ENCODE measurements at places on chromosomes 3 and 15. TPM values are rescaled to one million over a fixed set of nuclear protein-coding genes. Genes with fewer than 3 reads are reported as not detected.

HTR3E gene
- total RNA-seq = not detected

DNA sequence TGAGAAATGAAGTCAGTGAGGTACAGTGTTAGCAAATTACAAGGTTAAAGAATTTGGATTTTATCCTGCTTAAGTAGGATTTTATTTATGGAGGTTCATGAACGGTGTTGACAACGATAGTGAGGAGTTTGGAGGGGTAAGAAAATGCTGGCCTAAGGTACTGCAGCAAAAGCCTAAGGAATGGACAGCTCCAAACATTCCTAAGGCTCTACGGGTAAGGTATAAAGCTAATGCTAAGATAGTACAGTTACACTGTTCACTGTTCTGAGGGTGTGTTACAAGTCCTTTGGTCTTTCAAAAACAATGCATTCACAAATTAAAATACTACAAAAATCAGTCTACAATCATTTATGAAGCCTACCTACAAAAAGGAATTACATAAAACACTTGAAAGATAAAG lies 7.3 kb downstream of the MTMR10 start:
- H3K27me3 ChIP-seq = no peaks in the 10 kb centered on the region
- peaks cover 24% of the 10 kb centered on the region for H3K36me3 ChIP-seq
- H3K4me3 ChIP-seq = no peak overlapping the region
- no peak overlapping the region for H3K27ac ChIP-seq

GRCh38 chr3:152383136-152383606 lies 114.4 kb downstream of the MBNL1 start:
- peaks cover 36% of the 10 kb centered on the region for H3K4me1 ChIP-seq
- H3K27me3 ChIP-seq = no peaks in the 10 kb centered on the region
- H3K36me3 ChIP-seq = peaks cover 6% of the 10 kb centered on the region
- DNase-seq = no peak
- peak overlapping the region; percentile 81 for H3K27ac ChIP-seq
- peak overlapping the region; percentile 82 for H3K4me3 ChIP-seq

HIGD2B gene
- 0.26 TPM for total RNA-seq

DNA sequence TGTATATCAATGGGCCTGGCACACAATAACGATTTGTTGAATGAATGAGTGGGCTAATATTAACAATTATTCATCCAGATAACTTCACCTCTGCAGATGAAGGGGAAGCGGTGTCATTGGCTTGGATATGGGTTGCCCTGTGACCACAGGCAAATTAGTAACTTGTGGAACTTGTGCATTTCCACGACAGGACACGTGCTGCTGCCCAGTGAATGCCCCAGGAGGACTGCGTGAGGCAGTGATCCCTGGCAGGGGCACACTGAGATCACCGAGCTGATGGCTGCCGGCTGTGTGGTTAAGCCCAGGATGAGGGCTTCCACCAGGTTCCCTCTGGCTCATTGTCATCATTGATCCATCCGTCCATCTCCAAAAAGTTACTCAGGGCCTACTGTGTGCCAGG lies 84.1 kb upstream of the HACD2 start:
- H3K4me3 ChIP-seq = no peak overlapping the region
- H3K36me3 ChIP-seq = no peaks in the 10 kb centered on the region
- no peak overlapping the region for H3K27ac ChIP-seq

GRCh38 chr15:56342653-56343052 lies 22.6 kb upstream of the TEX9 start:
- H3K27ac ChIP-seq = no peak overlapping the region
- no peak for DNase-seq
- no peak overlapping the region for H3K4me3 ChIP-seq
- no peaks in the 10 kb centered on the region for H3K36me3 ChIP-seq
- no peaks in the 10 kb centered on the region for H3K4me1 ChIP-seq

LRRC57 gene
- 25.4 TPM for total RNA-seq
